Astrocyte of the hippocampus (primary cell): ENCODE measurements at places on chromosomes 6 and 20.

GRCh38 chr6:50977796-50978195 is 159.1 kb downstream of the TFAP2B start:
- DNase-seq: no peak

DNA sequence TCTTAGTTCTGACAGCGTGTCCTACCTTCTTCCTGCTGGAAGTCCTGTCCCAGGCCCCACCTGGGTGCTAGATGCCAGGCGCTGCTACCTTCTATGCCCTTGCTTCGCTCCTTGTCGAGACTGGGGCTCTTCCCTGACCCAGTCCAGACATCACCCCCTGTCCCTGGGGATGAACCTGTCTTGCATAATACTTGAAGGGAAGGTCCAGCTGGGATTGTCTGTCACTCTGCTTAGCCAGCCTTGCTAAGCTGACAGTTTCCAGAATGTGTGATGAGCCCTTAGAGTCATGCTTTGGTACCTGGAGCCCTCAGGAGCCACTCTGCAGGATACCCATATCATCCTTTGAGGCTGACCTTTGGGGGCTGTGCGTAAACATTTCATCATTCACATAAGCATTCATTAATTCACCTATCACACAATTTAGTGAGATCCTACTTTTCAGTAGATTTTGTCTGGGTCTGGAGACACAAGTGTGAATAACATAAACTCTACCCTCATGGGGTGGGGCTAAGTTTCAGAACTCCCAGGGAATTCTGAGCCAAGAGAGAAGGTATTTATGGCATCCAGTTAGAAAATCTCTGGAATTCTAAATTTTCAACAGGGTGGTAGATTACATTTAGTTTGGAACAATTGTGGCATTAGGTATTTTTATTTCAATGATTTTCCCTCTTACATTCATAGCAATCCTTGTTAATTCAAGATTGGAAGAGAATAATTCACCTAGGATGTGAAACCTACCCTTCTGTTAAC is 151.1 kb upstream of the HDAC2 start:
- DNase-seq: peak; percentile 60

DNA sequence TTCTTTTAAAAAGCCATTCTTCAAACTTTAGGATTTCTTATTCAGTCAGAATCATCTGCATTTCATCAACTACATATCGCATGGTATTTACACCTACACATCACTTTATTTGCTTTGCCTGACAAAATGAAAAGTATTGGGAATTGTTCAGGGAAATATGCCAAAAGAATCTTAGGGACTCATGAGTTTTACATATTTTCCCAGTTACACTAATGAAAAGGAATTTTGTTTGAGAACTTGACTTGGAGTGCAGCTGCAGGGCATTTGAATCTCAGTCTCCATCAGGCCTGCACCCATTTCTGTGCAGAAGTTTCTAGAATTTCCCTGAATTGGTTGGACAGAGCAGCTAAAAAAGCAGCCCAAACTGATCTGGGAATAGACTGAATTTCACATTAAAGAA is 65.3 kb downstream of the MTHFD1L start:
- peak; percentile 51 for DNase-seq

DNA sequence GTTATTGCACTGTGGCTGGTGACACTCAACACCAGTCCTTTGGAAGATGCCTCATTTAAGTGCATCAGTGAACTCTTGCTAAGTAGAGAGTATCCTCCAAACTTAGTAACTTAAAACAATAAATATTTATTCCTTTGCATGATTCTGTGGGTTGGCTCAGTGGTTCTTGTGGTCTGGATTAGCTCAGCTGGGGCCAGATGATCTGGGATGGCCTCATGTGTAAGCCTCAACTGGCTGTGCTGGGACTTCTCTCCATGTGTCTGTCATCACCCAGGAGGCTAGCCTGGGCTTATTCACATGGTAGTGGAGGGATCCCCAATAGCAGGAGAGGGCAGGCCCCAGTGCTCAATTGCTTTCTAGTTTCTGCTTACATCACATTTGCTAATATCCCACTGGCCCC is 8.3 kb downstream of the LRRN4 start:
- DNase-seq: peak; percentile 26

GRCh38 chr6:381742-382461 is 9.7 kb upstream of the IRF4 start:
- no peak for DNase-seq

DNA sequence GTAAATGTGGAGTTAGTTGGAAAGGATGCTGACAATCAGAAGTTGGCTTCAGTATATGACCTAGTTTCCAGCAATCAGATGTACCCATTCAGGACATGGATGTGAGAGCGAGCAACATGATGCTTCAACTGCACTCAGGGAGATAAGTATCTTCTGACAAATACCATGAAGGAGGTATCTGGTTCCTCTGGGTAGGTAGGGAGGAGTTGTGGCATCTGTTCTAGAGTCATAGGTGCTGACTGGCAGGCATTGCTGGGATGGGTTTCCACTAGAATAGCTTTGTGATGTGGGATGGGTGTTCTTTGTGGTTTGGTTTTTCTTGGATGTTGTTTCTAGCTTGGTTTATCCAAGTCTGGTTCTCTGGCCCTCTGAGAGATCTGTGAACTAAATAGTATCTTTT is 3.9 kb upstream of the REV3L start:
- DNase-seq: peak; percentile 69

GRCh38 chr6:37821446-37821845 is 1.9 kb downstream of the ZFAND3 start:
- no peak for DNase-seq

DNA sequence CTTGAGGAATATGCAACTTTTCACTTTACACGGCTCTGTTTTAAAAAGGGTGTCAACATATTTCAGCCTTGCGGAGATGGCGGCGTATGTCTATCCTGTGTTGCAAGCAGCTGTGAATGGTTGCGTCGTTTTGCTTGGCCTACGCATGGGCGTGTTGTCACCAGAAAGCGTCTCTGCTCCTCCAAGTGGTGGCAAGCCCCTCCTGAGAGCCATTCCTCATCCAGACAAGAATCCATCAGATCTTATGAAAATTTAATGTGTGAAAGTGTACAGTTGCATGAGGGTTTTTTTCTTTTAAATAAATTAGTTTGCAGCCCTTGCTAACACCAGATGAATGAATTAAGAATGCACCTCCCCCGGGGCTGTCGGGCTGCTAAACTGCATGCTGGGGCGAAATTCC is 114.4 kb downstream of the PHACTR3 start:
- no peak for DNase-seq

DNA sequence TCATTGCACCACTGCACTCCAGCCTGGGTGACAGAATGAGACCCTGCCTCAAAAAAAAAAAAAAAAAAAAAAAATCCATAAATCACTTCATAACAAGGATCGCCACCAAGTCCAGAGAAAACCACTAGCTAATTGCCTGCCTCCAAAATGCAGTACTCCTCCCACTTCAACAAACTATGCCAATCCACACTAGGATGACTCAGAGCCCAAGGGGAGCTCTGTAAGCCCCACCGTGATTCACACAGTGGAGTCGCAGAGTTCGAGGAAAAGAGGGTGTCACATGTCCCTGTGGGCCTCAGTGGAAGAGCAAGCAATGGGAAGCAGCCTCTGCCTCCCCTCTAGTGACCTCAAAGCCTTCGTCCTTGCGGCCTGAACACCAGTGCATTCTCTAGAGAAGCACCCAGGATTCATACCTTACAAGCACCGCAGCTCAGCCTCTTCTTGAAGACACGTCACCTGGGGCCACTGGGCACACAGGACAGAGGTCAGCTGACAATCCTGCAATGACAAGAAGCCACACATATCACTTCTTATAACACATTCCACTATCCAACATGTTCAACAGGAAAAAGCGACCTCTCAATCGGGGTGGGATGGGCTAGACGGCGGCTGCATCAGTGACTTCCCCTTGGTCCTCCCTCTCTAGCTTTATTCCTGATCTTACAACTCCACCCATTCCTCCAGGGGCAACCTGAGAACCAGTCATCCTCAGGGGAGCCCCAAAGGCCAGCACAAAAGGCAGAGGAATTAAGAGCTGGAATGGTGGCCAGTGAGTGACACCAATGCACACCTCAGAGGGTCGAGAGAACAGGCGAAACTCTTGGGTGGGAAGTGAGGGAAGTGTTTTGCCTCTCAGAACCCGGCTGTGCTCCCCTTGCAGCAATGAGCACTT is 8.9 kb downstream of the SNHG17 start:
- DNase-seq: peak; percentile 90

DNA sequence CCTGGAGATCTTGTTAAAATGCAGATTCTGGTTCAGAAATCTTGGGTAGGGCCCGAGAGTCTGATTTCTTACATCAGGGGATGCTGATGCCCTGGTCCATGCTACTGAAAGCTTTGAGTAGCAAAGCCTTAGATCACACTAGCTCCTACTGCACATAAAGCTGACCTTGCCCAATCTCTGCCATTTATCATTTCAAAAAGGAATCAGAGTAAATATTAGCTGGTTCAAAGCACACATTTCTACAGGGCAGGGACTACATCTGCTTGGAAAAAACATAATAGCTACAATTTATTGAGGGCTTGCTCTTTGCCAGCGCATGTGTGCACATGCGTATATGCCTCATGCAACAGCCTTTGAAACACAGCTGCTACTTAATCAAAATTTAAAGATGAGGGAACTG is 440.4 kb upstream of the ARID1B start:
- DNase-seq: no peak

GRCh38 chr20:833450-834150 is at the start of gene FAM110A:
FAM110A (plus strand) TSS chr20:833715; CDS start chr20:844805, 11,090 bp downstream.
- peak; percentile 97 for DNase-seq

GRCh38 chr6:39227476-39227875 is 1.8 kb downstream of the KCNK5 start:
- DNase-seq: no peak

DNA sequence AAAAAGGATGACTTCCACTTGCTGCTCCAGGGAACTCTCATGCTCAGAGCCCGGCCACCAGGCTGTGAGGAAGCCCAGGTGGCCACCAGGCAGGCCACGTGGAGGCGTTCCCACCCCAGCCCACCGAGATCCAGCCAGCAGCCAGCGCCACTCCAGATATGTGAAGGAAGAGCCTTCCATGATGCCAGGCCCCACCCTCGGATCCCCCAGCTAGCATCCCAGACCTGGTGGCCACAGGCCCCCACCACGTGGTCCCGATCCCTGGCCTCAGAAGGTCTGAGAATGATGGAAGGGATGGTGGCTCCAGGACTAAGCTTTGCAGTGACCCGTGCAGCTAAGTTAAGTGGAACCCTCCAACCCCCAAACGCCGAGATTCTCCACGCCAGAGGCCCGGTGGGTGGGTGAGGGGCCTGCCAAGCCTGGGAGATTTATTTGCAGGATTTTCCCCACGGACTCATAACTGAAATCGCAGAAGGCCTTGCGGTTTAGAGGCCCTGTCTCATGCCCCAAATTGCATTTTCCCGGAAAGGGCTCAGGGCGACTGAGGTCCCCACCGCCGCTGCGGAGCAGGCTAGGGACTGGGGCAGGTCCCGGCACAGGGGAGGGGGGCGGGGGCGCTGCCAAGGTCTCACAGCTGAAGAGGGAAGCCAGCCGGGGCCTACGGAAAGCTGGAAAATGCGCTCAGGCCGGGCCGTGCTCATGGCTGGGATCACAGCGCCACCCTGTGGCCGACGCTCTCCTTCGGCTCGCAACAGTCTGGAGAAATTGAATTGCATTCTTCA is 31.1 kb upstream of the CST7 start:
- DNase-seq: peak; percentile 90

DNA sequence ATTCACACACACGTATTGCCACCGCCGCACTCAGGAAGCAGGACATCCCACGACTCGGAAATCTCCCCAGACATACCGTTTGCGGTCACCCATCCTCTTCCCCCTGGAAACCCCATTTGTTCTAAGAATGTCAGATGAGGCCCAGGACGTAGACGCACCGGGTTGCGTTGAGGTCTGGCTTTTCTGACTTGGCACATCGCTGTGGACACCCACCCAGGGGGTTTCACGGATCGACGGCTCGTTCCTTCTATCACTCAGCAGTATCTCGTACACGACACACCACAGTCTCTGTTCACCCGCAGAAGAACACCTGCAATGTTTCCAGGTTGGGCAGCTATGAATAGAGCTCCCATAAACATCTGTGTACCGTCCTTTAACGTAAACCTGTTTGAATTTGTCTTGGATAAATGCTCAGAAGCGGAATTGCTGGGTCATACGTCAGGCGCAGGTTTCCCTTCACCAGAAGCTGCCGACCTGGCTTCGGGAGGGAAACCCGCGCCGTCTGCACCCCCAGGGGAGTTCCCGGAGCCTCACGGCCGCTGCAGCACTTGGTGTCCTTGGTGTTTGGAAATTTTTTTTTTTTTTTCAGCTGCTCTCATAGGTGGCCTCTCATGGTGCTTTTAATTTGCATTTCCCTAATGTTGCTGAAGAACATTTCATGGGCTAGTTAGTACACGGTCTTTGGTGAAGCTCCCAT is 9.3 kb upstream of the EEF1A2 start:
- no peak for DNase-seq

- DNase-seq: no peak
Observed at GRCh38 chr6:12276930-12277315, 13.2 kb upstream of the EDN1 start.

GRCh38 chr20:18613553-18613952 is 25.7 kb downstream of the DTD1 start:
- no peak for DNase-seq

- peak; percentile 87 for DNase-seq
Observed at GRCh38 chr6:159716247-159717096, 10.8 kb upstream of the WTAP start.
